A549 treated with RU486 at 1 μM for 4 hours (cell line): ENCODE measurements at places on chromosomes 2 and 18. TPM values are rescaled to one million over a fixed set of nuclear protein-coding genes. Genes with fewer than 3 reads are reported as not detected.

RAPGEF4 gene
- total RNA-seq: 0.11 to 0.23 TPM (median 0.12 TPM) in 5 replicates

ST8SIA5 gene
- 0.32 TPM in 1 of 5 replicates, not detected in the others for total RNA-seq

LCT gene
- total RNA-seq: 0.03 to 0.07 TPM (median 0.05 TPM) in 3 of 5 replicates, not detected in the others

UGT1A3 gene
- 0.10 to 0.22 TPM (median 0.13 TPM) in 3 of 5 replicates, not detected in the others for total RNA-seq

MSTN gene
- not detected in 5 replicates for total RNA-seq

KLHL29 gene
- 3.2 to 5.6 TPM (median 4.1 TPM) in 5 replicates for total RNA-seq

CD8A gene
- 0.21 to 0.34 TPM (median 0.32 TPM) in 5 replicates for total RNA-seq

SAG gene
- not detected in 5 replicates for total RNA-seq

GULP1 gene
- total RNA-seq: 29.9 to 47.9 TPM (median 39.7 TPM) in 5 replicates

PLCL1 gene
- not detected in 5 replicates for total RNA-seq

OTOS gene
- not detected in 5 replicates for total RNA-seq
